ENCODE measurements at places on chromosomes 7 and 10.

DNA sequence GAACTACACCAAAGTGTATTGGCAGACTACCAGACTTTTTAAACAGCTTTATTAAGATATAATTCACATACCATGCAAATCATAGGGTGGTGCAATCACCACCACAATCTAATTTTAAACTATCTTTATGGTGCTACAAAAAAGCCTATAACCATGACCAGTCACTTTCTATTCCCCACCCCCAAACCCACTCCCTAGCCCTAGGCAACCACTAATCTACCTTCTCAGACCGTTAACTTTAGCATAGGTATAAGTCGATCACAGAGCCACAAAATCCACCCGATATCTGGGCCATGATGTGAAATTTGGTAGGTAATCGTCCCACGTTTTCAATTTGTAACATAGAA is 536 bp upstream of the POM121 start:
- DNase-seq: no peak

GRCh38 chr7:303884-304573 is 14.1 kb downstream of the FOXL3 start:
- DNase-seq: no peak

DNA sequence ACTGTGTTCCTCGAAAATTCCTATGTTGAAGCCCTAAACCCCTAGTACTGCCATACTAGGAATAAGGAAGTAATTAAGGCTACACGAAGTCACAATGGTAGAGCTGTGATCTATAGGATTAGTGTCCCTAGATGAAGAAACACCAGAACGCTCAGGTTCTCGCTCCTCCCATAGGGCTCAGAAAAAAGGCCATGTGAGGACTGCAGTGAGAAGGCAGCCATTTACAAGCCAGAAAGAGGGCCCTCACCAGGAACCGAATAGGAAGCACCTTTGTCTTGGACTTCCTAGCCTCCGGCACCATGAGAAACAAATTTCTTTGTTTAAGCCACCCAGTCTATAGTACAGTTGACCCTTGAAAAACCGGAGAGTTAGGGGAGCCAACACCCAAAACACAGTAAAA is 46.2 kb downstream of the CACUL1 start:
- DNase-seq: no peak

- DNase-seq: no peak
Observed at GRCh38 chr7:55348502-55348901, 16.6 kb upstream of the LANCL2 start.

DNA sequence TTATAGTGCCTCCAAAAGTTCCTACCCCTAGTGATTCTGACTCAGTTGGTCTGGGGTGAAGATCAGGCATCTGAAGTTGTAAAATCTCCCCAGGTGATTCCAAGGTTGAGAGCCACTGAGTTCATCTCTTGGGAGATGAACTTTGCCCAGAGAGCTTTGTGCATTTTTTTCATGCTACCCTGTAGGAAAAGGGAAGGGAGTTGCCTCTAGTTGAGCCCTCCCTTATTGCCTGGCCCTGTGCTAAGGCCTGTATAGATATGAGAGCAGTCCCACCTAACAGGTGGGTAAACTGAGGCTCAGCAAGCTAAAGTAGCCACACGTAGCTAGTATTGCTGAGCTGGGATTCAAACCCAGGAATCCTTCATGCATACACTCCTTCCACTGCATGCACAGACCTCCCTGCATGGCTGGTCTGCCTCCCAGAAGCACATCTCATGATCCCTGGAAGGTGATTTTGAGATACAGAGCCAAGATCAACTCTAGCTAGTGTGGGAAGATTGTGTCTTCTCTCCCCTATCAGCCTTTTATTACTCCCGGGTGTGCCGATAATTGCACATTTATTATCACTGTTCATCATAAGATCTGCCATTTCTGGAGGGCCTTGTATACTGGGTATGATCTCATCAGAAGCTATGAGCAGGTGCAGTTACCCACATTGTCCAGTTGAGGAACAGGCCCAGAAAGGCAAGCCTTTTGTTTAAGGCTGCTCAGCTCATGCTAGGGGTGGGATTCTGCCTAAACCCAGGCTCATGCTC is 47.0 kb downstream of the TBATA start:
- no peak for DNase-seq

DNA sequence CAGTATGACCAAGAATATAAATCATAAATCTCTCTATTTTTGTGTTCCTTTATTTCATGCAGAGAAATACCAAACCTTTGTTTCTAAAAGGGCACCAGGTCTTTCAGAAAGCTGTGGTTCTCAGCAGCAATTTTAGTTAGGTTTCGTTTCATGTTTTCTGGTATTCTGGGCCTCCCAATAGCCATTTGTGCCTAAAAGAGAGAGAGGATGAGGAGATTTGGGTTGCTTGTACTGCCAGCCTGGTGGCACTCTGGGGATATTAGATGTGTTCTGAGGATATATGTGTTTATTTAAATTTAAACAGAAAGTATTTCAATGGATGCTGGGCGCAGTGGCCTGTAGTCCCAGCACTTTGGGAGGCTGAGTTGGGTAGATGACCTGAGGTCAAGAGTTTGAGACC is 471.7 kb downstream of the AUTS2 start:
- DNase-seq: no peak
